ENCODE measurements at places on chromosomes 3 and 15.

DNA sequence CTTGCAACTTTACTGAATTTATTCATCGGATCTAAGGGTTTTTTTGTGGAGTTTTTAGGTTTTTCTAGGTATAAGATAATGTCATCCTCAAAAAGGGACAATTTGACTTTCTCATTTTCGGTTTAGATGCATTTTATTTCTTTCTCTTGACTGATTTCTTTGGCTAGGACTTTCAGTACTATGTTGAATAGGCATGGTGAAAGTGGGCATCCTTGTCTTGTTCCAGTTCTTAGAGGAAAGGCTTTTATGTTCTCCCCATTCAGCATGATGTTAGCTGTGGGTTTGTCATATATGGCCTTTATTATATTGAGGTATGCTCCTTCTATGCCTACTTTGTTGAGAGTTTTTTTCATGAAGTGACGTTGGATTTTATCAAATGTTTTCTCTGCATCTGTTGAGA, 106.7 kb downstream of the FAM43A start:
- H3K27ac ChIP-seq = no peak overlapping the region
- no peaks in the 10 kb centered on the region for H3K27me3 ChIP-seq
- no peaks in the 10 kb centered on the region for H3K4me1 ChIP-seq

DNA sequence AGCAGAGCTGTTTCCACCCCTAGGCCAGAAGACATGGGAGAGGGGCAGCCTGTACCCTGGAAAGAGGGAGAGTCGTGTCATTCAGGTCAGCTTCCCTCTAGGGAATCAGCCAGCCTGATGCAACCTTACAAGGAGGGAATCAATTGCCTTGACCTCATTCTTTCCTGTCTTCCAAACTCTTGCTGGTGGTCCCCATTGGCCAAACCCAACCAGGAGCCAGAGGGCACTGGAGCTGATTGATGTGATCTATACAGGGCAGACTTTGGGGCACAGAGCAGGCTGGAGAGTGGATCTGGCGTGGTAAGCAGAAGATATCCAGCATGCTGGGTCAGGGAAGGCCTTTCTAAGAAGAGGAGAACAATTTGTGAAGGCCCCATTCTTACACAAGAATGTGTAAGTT, 19.1 kb upstream of the MAGEF1 start:
- no peaks in the 10 kb centered on the region for H3K4me1 ChIP-seq
- no peaks in the 10 kb centered on the region for H3K36me3 ChIP-seq
- DNase-seq = no peak
- no peak overlapping the region for H3K27ac ChIP-seq
- peaks cover 3% of the 10 kb centered on the region for H3K27me3 ChIP-seq
- no peak overlapping the region for H3K4me3 ChIP-seq

DNA sequence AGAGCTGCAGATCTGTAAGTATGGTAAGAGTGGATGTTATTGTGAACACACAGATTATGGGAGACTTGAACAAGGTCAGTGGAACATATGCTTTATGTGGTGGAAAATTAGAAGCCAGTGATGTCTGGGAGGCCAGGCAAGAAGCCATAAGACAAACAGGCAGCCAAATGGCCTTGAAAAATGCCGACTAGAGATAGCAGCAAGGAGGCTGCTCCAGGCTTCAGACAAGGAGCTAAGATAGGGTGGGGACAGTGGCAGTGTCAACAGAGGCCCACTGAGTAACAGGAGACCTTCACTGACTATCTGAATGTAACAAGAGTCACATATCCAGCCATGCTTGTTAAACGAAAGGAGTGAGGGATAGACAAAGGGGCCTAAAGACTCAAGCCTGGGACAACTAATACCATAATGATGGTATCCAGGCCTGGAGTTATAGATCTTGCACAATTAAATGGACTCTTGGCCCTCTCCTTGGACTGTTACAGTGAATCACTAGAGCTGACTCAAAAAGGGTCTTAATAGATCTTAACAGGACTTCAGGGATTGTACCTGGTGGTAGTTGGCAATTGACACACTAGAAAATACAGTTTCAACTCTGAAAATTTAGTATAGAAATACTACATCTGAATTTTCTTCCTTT, 50.6 kb downstream of the CFAP20DC start:
- H3K4me3 ChIP-seq = no peak overlapping the region
- DNase-seq = no peak
- no peaks in the 10 kb centered on the region for H3K27me3 ChIP-seq
- H3K27ac ChIP-seq = peak overlapping the region; percentile 21

DNA sequence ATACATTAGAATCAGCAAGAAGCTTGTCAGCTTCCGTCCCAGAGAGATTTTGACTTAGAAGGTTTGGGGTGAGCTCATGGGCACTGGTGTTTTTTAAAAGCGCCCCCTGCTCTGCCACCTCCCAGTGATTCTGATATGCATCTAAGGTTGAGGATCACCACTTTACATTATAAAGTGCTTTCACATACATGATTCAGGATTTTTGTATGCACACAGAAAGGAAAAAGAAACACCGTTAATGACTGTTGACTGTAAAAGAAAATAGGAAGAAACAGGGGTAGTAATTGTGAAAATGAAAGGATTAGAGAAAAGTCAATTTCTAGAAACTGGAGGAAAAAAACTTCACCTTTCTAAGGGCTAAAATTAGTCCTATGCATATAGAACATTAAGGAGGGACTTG, 104.9 kb upstream of the ZBED2 start:
- H3K36me3 ChIP-seq = no peaks in the 10 kb centered on the region
- peaks cover 12% of the 10 kb centered on the region for H3K4me1 ChIP-seq
- no peak overlapping the region for H3K4me3 ChIP-seq
- H3K27me3 ChIP-seq = no peaks in the 10 kb centered on the region
- H3K27ac ChIP-seq = no peak overlapping the region

DNA sequence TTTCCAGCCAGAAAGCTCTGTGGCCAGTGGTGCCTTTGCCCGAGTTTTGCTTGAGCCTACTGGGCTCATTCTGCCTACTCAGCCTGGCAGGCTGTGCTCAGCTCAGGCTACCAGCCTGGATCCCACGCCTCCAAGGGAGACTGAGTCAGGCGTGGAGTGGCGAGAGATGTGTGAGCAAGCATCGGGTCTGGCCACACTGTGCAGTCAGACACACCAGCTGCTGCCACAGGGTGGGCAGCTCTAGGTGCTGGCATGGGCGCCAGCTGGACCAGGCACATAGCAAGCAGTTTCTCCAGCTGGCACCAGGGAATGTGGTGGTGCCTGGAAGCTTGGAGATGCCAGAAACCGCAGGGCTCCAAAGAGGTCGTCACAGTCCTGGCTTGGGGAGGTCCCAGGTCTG, 498.5 kb upstream of the CNTN4 start:
- no peak overlapping the region for H3K27ac ChIP-seq
- H3K36me3 ChIP-seq = no peaks in the 10 kb centered on the region
- H3K27me3 ChIP-seq = no peaks in the 10 kb centered on the region
- no peak for DNase-seq

GRCh38 chr3:157300094-157300493, 136.6 kb upstream of the PTX3 start:
- H3K27ac ChIP-seq = no peak overlapping the region
- no peaks in the 10 kb centered on the region for H3K27me3 ChIP-seq
- no peaks in the 10 kb centered on the region for H3K36me3 ChIP-seq
- DNase-seq = no peak
- H3K4me3 ChIP-seq = no peak overlapping the region
- no peaks in the 10 kb centered on the region for H3K4me1 ChIP-seq

GRCh38 chr15:68706931-68707330, 113.8 kb downstream of the ANP32A start:
- no peak overlapping the region for H3K4me3 ChIP-seq
- H3K27me3 ChIP-seq = no peaks in the 10 kb centered on the region
- no peak for DNase-seq
- peaks cover 13% of the 10 kb centered on the region for H3K4me1 ChIP-seq
- H3K36me3 ChIP-seq = no peaks in the 10 kb centered on the region
- H3K27ac ChIP-seq = no peak overlapping the region
